Activated naive CD4-positive, alpha-beta T cell treated with anti-CD3 and anti-CD28 coated beads, Interleukin-2, amount 10 ng/mL, durations not matched to agents 7 days and 5 days (primary cell): ENCODE measurements at places on chromosomes 5 and 9.

GRCh38 chr9:135347461-135347860 is 132.1 kb upstream of the PPP1R26 start:
- DNase-seq: peak; percentile 8
- no peaks in the 10 kb centered on the region for H3K4me1 ChIP-seq
- no peak overlapping the region for H3K27ac ChIP-seq
- H3K36me3 ChIP-seq: no peaks in the 10 kb centered on the region

GRCh38 chr5:150538007-150538917 is 30.3 kb downstream of the NDST1 start:
- H3K27ac ChIP-seq: peak overlapping the region; percentile 43
- no peak overlapping the region for H3K4me3 ChIP-seq
- DNase-seq: no peak
- no peaks in the 10 kb centered on the region for H3K36me3 ChIP-seq
- no peaks in the 10 kb centered on the region for H3K4me1 ChIP-seq

- peaks cover 65% of the 10 kb centered on the region for H3K4me1 ChIP-seq
- peaks cover 54% of the 10 kb centered on the region for H3K36me3 ChIP-seq
- no peak for DNase-seq
These were observed 43.9 kb downstream of the FNBP1 start for GRCh38 chr9:129999141-129999510.

DNA sequence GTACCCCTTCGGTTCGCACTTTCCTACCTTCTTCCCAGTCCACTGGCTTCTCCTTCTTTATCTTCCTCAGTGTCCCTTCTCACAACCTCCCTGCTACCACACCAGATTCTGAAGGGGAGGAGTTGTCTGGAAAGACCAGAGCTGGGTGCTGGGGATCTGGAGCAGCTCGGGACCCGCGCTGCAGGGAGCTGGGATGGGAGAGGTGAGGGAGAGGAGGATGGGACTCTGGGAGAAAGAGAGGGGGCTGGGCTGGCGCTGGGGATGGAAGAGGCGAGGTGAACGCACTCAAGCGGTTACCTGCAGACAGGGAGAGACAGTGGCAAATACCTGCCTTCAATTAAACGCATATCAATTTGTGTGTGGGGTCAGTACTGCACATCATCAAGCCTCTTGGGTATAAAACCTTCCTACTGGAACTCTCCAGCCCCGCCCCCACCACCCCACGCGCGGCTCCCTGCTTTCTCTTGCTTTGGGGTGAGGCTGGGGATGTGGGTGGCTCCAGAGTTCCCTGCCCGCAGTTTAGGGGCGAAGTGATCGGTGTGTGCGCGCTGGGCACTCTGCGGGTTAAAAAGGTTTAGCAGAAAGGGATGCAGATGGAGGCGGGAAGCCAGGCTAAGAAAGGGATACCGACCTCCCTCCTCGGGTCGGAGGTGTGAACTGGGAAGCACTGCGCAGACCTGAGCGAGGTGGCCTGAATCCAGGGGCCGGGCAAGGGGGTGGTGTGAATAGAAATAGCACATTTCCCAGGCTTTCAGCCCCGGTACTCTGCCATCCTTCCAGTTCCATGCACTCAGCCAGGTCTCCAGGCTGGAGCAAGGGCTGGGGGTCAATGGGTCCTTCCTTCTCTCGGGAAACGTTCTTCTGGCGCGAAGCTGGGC is 977 bp upstream of the PAM start:
- peaks cover 31% of the 10 kb centered on the region for H3K27me3 ChIP-seq
- peaks cover 25% of the 10 kb centered on the region for H3K4me1 ChIP-seq
- DNase-seq: peak; percentile 24
- H3K36me3 ChIP-seq: no peaks in the 10 kb centered on the region

GRCh38 chr5:63963926-63964325 is 1.7 kb upstream of the HTR1A start:
- no peaks in the 10 kb centered on the region for H3K4me1 ChIP-seq
- H3K27ac ChIP-seq: no peak overlapping the region
- no peak for DNase-seq
- peaks cover 43% of the 10 kb centered on the region for H3K27me3 ChIP-seq
- H3K4me3 ChIP-seq: no peak overlapping the region
- no peaks in the 10 kb centered on the region for H3K36me3 ChIP-seq
